ENCODE measurements at places on chromosomes 1 and 21.

- DNase-seq, result no peak
Observed at GRCh38 chr1:57844382-57844980, 420.6 kb upstream of the DAB1 start.

DNA sequence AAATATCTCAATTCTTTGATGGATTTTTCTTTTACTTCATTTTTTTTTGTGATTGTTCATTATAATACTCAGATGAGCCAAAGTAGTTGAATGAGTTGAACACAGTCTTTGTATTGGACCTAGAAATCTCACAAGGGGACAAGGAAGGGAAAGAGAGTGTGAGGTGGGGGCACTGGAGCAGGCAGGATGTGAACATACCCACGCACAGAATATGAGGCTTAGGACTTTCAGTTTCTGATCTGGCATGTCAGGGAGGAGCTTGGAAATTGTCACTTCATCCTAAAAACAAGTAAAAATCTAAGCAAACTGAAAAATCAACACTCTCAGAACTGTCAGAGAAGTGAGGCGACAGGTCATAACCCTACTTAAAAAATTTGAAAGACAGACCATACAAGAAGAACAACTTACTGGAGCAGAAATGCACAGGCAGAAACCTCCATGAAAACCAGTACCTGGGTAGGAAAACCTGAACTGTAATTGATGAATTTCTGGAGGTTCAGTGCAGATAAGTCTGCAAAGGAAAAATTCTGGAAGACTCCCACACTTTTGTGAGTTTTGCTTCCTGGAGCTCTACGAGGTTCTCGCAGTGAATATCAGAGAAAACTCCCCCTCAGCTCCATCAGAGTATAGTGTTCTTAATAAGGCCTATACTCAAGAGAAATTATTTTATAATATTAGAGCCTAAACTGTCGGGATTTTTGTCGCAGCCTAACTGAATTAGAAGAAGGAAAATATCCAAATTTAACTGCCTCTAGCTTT lies 3.6 kb upstream of the PTGS2 start:
- DNase-seq, result no peak

DNA sequence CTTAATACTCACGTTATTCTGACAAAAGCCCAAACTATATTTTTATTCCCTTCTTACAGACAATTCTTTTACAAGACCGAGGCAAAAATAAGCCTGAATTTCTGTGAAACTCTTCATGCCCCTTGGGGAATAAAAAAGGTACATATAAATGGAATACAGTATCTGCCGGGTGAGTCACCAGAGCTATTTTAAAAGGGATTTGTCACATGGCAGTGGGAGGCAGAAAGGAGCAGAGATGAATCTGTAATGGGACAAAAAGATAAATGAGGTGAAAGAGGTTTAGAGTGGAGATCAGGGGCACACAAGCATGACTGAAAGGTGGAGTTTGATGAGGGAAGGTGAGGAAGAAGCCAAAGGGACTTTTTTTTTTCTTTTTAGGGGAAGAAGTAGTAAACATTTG lies 8.8 kb downstream of the XCL1 start:
- DNase-seq, result no peak

- DNase-seq, result no peak
Observed at GRCh38 chr1:184296466-184297243, 90.2 kb upstream of the C1orf21 start.

DNA sequence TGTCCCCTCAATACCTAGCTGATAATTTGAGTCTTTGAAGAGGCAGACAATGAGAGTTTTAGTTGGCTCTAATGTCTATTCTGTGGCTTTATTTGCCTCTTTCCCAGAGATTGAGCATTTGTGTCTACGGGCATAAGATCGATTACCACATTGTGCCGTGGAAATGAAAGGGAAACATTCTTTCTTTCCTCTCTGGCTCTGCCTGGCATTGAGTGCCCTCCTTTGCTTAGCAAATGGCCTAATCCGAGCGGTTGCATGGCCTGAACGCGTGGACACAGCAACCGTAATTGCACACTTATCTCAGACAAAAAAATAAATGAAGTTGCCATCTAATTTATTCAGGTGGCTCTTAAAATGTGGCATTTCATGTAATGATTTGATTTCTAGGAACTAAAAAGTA lies 247.9 kb downstream of the ADGRL2 start:
- no peak for DNase-seq

- no peak for DNase-seq
Observed at GRCh38 chr1:233364695-233365539, 37.4 kb downstream of the MAP3K21 start.

DNA sequence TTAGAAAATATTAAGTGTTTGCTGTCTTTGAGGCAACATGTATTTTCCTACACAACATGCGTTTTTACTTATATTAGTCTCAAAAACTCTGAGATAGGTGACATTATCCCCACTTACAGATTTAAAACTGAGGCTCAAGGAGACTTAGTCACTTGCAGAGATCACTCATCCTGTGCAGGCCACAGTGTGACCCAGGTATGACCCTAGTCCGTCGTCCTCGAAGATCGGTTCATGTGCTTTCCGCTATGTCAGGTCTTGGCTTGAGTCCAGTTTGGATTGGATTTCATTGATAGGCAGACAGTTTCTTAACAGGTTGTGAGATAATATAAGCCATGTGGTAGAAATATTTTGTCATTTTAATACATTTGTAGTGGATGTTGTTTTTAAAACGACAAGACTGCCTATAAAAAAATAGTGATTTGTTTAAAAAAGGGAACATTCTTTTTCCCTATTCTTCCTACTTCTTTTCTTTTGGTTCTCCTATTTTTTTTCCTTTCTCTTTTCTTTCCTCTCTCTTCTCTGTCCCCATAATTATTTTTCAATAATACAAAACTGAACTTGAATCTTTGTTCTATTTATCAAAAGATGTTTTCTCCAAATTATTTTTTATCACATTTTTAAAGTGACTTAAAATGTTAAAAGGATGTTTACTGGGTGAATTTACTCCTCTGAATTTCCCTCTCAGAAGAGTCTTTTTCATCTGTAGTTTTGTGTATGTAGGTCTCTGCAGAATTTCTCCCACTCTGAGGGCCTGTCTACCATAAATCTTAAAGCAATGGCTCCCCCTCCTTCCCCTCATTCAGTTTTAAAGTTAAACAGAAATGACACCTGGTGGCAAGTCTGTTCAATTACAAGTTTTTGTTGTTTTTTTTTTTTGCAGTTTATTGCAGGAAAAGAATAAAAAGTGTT lies 81.8 kb downstream of the PHTF1 start:
- no peak for DNase-seq

- DNase-seq, result no peak
Observed at GRCh38 chr1:56194701-56195300, 384.6 kb downstream of the PLPP3 start.

GRCh38 chr1:31502253-31502652 lies 74.1 kb upstream of the TINAGL1 start:
- DNase-seq, result no peak

DNA sequence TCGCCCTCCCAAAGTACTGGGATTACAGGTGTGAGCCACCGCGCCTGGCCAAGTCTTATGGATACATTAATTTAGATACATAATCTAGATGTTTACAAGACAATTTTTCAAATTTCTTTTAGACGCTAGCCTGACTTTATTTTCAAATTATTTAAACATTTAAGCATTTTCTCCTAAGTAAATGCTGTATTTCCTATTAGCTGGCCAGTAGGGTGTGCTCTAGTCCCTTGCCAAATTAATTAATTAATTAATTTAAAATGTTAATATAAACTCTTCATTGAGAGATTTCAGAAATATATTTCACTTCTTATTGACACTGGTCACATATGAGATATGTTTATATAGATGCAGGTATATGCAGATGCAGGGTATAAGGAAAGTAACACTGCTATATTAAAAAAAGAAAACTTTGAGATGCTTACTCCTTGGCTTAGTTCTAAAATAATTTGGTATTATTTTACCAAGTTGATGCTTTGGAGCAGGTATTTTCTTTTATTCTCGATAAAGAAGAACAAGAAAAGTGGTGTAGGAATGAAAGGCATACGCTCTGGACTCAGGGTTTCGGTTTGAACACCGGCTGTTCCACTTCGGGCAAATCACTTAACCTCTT lies 5.2 kb upstream of the ERRFI1 start:
- DNase-seq, result no peak

DNA sequence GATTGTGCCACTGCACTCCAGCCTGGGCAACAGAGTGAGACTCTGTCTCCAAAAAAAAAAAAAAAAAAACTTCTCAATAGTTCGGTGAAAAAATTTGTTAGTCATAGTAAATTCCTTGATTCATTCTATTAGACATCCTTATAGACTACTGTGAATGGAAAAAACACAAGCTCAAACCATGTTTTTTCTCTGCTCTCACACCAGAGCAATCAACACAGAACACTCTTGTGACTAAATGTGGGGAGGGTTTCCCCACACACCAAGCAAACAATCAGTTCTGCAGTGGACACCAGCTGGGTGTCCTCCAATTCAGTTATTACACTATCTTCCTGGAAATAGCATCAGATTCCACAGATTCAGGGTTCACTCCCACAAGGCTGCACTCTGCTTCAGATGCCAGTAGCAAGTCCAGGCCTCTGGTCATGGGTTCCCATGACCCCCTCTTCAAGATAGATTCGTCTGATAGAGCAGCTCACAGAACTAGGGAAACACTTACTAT lies 69.1 kb upstream of the TEKT2 start:
- DNase-seq, result no peak

GRCh38 chr1:170239445-170239844 lies 93.7 kb downstream of the NTMT2 start:
- no peak for DNase-seq

DNA sequence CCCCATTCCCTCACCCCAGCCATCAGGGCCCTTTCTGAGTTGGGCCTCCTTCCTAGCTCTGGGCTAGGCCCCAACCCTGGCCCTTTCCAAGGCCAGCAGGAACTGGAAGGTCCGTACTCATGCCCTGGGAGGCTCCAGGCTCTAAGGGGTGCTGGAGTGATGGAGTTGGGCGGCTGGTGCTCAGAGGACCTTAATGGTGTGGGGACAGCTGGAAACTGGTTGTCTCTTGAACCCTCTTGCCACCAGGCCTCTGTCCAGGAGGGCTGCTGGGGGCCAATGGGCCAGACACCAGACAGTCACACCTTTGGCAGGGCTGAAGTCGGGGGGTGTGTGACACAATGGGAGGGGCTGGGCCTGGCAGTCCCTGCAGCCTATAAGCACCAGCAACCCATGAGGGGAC lies 9.2 kb upstream of the PADI1 start:
- no peak for DNase-seq

DNA sequence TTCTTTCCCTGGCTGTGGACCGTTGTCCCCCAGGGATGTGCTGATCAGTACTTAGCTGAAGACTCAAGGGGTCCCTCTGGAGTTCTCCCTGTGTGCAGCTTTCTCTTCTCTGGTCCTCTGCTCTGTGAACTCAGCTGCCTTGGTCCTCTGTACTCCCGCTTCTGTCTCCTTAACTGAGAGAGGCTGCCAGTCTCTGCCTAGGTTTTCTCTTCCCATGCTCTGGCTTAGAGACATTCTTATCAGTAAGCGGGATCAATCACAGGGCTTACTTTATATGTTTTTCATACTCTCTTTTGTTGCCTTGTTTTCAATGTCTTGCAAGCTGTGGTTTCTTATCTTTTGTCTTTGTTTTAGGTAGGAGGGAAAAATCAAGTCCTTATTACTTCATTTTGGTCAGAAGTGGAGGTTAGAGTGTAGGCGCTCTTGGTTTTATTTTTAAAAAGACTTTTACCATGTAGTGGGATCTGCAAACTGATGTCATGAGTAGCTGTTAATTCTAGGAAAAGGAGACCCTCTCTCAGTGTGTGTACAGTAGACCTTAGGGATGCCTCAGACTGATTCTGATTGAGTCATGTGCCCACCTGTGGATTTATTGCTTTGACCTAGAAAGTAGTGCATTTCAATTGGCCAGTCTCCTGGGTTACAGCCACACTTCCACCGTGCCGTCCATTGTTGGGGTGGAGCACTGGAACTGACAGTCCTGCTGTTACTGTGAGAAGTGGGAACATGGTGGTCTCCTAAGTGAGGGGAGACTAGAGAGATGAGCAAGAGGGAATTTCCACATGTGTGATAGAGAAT lies 46.6 kb downstream of the TTC3 start:
- DNase-seq, result no peak

- no peak for DNase-seq
Observed at GRCh38 chr1:62175568-62176179, 19.0 kb upstream of the L1TD1 start.

GRCh38 chr1:30511106-30511505 lies 212.3 kb downstream of the MATN1 start:
- DNase-seq, result peak; percentile 64

DNA sequence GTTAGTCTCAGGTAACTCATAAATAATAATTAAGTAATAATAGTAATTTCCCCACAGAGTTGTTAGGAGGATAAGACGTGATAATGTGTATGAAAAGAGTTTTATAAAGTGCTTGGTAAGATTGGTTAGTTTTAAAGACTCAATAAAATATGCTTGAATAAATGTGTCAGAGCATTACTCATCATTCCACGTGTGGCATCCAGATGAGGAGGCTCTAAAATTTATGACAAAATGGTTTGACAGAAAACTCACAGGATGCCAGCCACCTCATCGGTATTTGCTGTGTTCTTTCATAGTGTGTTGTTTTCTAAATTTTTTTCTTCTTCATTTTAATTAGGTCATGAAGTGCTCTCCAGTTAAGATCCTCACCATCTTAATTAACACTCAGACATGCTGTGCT lies 19.1 kb upstream of the SPAG17 start:
- DNase-seq, result no peak

- no peak for DNase-seq
Observed at GRCh38 chr1:187168297-187168696, 339.5 kb downstream of the PLA2G4A start.

GRCh38 chr21:31201548-31201947 lies 142.5 kb downstream of the TIAM1 start:
- no peak for DNase-seq

- DNase-seq, result no peak
Observed at GRCh38 chr21:34715518-34715917, 46.7 kb downstream of the CLIC6 start.

- DNase-seq, result no peak
Observed at GRCh38 chr21:16992448-16992847, 520.4 kb upstream of the CXADR start.

GRCh38 chr1:167716000-167716271 lies 5.8 kb upstream of the MPZL1 start:
- no peak for DNase-seq

DNA sequence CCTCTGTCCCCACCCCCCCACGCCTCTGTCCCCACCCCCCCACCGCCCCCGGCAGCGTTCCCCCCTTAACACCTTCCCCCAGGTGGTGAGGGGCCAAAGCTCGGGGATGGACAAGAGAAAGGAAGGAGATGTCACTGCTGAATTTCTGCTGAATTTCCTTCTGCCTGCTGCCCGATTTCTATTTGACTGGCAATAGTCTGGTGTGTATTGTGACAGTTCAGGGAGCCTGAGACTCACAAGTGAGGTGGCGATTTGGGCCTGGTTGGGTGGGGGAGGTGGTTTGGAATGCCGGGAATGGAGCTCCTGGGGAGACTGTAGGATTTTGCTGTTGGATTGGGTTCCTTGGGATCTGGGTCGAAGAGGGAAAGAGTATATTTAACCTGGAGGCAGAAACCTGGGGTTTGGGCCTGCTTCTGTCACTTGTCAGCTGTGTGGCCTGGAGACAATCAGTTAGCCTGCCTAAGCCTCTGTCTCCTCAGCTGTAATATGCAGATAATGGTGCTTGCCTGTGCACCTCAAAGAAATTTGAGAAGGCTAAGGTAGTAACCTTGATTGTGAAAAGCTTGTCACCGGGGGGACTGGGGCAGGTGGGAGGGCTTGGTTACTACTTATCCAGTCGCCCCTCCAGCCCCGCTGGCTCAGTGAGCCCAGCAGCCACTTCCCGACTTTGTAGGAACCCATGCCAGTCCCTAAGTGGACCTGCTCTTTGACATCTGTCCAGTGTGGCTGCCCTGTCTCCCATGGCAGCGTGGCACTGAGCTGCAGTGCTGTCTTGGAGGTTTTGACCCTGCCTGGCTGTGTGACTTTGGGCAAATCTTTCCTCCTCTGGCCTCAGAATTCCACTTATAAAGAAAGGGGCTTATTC lies 7.7 kb upstream of the LMNA start:
- no peak for DNase-seq
